SJSA1 (cell line): ENCODE measurements at places on chromosomes 1 and 21. TPM values are rescaled to one million over a fixed set of nuclear protein-coding genes. Genes with fewer than 3 reads are reported as not detected.
A peak's percentile ranks its signal among the peaks of the same experiment; 100 is the strongest.

GRCh38 chr21:45386336-45386727, 18.6 kb upstream of the COL18A1 start:
- DNase-seq, result no peak
- no peak overlapping the region for H3K4me3 ChIP-seq
- peaks cover 15% of the 10 kb centered on the region for H3K4me1 ChIP-seq

GRCh38 chr1:225508538-225509375, 80.9 kb upstream of the LBR start:
- H3K27ac ChIP-seq, result peak overlapping the region; percentile 69
- DNase-seq, result peak; percentile 79
- H3K4me3 ChIP-seq, result no peak overlapping the region
- H3K4me1 ChIP-seq, result peaks cover 17% of the 10 kb centered on the region

- H3K4me1 ChIP-seq, result peaks cover 47% of the 10 kb centered on the region
- no peak overlapping the region for H3K4me3 ChIP-seq
- no peaks in the 10 kb centered on the region for H3K27me3 ChIP-seq
- no peaks in the 10 kb centered on the region for H3K36me3 ChIP-seq
These were observed 54.3 kb upstream of the TARBP1 start for GRCh38 chr1:234533034-234533891.

GRCh38 chr1:96060621-96061020, 661.0 kb upstream of the PTBP2 start:
- H3K27ac ChIP-seq, result no peak overlapping the region
- H3K4me1 ChIP-seq, result no peaks in the 10 kb centered on the region
- H3K27me3 ChIP-seq, result no peaks in the 10 kb centered on the region
- H3K36me3 ChIP-seq, result no peaks in the 10 kb centered on the region

DNA sequence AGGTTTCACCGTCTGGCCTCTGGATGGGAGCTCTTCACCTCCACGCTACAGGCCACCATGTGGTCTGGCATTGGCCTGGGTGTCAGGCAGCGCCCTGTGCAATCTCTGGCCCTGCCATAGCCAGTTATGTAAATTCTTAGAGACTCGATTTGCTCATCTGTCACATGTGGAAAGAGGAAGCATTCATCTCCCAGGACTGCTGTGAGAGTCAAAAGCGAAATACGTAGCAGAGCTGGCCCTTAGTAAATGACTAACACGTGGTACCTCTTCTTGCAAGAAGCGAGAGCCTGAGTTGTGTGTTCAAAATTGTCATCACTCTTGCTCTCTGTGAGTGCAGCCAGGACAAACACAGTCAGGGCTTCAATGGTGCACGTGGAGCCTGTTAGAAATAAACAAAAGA, 159.0 kb upstream of the BACE2 start:
- no peak overlapping the region for H3K27ac ChIP-seq
- H3K27me3 ChIP-seq, result no peaks in the 10 kb centered on the region
- H3K4me1 ChIP-seq, result no peaks in the 10 kb centered on the region
- H3K36me3 ChIP-seq, result no peaks in the 10 kb centered on the region
- no peak overlapping the region for H3K4me3 ChIP-seq

DNA sequence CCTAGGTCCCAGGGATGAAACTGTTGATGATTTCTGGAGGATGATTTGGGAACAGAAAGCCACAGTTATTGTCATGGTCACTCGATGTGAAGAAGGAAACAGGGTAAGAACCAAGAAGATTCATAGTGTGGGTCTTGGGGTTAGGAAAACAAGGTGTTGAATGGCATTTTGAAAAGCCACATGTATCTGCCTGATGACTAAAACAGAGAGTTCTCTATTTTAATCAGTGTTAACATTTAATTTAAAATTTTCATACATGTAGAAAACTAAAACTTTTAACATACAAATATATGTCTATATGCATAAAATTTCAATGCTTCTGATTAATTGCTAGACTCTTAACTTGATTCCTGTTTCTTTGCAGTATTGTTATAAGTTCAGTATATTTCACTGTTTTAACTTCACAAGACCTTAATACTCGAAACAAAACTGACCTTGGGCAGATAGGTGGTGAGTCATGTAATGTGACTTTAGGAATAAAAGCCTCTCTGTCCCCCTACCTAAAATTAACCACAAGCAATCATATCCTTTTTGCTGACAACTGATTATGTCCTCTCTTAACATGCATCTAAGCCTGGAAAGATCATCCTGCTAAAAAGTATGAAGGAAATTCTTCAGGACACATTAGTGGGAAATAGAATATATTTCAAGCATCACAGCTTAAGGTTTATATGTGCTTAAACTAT, 95.6 kb downstream of the PTPRC start:
- no peak overlapping the region for H3K27ac ChIP-seq
- no peaks in the 10 kb centered on the region for H3K36me3 ChIP-seq
- no peaks in the 10 kb centered on the region for H3K4me1 ChIP-seq
- no peak for DNase-seq
- no peak overlapping the region for H3K4me3 ChIP-seq
- peaks cover 3% of the 10 kb centered on the region; the same call in 1 of the 2 replicates for H3K27me3 ChIP-seq

DNA sequence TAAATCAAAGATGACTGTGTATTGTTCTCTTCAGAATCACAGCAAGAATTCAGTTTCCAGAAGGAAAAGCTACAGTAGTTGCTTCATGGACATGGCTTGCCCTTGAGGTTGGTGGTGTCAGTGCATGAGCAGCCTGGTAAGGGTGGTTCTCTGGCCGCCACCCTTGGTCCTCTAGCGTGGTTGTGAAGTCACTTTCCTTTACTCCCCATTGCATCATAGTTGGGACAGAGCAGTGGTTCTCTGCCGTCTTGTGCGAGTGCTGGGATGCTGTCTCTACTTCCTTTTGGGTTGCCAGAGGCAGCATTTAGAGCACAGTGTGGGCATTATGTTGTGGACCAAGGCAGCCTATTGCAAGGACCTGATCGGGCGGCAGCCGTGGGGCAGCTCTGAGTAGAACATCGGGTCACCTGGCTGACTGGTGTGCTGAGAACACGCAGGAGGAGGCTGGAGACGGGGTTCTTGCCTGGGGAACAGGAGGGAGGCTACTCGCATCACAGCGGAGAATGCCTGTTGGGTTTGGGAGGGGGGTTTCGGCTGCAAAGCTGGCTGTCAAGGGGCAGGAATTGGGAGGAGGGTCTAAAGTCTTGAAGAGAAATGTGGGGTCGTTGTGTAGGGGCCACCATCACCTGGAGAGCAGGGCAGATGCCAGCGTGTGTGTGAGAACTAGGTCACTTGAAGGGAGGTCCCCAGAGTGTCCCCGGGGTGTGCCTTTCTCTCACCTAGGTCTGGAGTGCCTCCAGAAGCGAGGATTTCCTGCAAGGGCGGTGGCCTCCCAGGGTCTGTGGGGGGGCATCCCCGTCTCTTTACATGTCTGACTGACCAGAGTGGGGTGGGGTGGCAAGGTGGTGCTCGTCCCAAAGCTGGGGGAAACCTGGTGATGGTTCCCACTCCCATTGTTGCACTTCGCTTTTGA, 6.3 kb downstream of the ARF1 start:
- H3K36me3 ChIP-seq, result peaks cover 82% of the 10 kb centered on the region
- no peaks in the 10 kb centered on the region for H3K27me3 ChIP-seq
- no peak overlapping the region for H3K4me3 ChIP-seq
- no peak for DNase-seq

DNA sequence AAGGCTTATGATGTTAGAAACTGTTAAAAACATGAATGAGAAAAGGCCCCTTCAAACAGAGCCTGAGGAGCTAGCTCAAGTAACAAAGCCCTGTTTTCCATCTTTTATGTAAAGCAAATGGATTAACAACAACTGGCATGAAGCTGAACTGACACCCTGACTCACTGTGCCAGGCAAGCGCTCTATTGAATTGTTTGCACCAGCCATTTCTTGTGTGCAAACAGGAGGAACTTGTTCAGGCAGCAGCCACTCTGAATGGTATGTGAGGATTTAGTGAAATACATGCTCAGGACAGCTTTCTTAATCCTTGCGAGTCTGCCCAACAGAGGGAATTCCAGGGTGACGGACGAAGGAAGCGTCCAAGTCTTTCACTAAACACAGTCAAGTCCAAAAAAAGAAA, 291.1 kb upstream of the ADGRL2 start:
- DNase-seq, result no peak
- no peak overlapping the region for H3K27ac ChIP-seq
- H3K27me3 ChIP-seq, result no peaks in the 10 kb centered on the region
- no peak overlapping the region for H3K4me3 ChIP-seq

DNA sequence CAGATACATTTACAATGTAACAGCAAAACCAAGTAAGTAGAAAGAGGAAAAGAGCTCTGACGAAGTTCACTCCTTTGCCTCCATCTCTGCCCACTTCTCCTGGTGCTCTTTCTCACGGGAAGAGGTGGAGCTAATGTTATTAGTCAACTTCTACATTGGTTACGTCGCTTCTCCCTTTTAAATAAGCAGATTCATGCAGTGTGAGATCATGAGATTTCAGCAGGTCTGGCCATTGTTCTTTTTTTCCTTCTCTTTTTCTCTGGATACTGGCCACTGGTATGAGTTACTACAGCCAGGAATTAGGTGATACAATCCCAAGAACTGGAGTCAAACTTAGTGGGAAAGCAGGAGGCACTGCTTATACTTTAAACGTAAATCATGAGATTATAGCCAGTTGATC, 207.1 kb downstream of the AKT3 start:
- no peaks in the 10 kb centered on the region for H3K27me3 ChIP-seq
- H3K36me3 ChIP-seq, result peaks cover 21% of the 10 kb centered on the region
- no peaks in the 10 kb centered on the region for H3K4me1 ChIP-seq
- no peak overlapping the region for H3K4me3 ChIP-seq
- DNase-seq, result peak; percentile 11

GRCh38 chr1:198560161-198560560, 19.7 kb upstream of the ATP6V1G3 start:
- H3K36me3 ChIP-seq, result no peaks in the 10 kb centered on the region
- no peak overlapping the region for H3K4me3 ChIP-seq
- H3K4me1 ChIP-seq, result no peaks in the 10 kb centered on the region

DNA sequence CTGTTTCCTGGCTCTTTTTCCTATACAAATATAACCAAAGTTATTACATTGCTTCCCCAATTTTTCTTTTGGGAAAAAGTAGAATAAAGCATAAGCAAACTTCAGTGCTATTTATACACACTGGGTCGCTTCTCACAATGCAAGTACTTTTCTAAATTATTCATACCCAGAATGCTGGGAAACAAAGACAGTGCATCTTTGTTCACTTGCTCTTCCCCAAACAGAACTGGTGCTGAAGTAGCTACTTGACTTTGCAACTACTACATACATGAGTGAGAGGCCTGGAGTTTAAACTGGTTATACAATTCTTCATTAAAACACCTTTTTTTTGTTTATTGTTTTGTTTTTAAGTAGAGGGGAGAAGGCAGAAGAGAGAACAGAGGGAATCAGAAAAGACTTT, 40.2 kb downstream of the STX6 start:
- H3K27me3 ChIP-seq, result no peaks in the 10 kb centered on the region
- no peak overlapping the region for H3K27ac ChIP-seq
- DNase-seq, result no peak
- H3K4me1 ChIP-seq, result no peaks in the 10 kb centered on the region

GRCh38 chr1:14083706-14084105, 383.7 kb downstream of the PRDM2 start:
- no peak overlapping the region for H3K27ac ChIP-seq
- H3K36me3 ChIP-seq, result no peaks in the 10 kb centered on the region
- DNase-seq, result no peak
- H3K27me3 ChIP-seq, result no peaks in the 10 kb centered on the region

- H3K4me3 ChIP-seq, result no peak overlapping the region
- H3K27me3 ChIP-seq, result no peaks in the 10 kb centered on the region
These were observed 28.6 kb upstream of the TXLNA start for GRCh38 chr1:32150847-32151246.

- no peaks in the 10 kb centered on the region for H3K27me3 ChIP-seq
- H3K4me1 ChIP-seq, result peaks cover 17% of the 10 kb centered on the region
- no peak overlapping the region for H3K27ac ChIP-seq
- H3K36me3 ChIP-seq, result no peaks in the 10 kb centered on the region
These were observed 2.0 kb downstream of the TEX46 start for GRCh38 chr1:23013657-23014056.

DNA sequence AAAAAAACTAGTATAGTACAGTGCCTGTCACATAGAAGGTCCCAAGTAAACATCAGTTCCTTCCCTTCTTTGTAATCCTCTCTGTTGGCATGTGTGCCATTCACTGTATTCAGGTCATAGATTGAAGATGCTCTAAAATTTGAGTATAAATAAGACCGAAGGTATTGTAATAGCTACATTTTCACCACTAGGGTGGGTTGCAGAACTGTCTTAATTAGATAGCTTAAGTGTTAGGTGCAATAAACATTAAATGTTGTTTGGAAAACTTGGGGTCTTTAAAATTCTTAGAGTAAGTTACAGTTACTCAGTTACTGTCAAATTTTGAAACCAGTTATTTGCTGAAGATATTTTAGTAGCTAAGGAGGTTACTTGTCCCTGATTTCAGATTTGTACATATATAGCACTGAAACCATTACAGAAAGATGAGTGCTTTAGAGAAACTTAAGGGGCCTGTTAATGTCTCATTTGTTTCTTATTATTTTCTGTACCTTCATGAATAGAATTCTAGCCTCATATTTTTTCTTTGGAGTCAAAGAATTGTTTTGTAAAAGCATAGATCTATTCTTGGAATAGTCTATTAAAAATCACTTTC, 24.3 kb downstream of the PER3 start:
- H3K36me3 ChIP-seq, result peaks cover 71% of the 10 kb centered on the region
- H3K27ac ChIP-seq, result no peak overlapping the region
- H3K27me3 ChIP-seq, result no peaks in the 10 kb centered on the region
- peaks cover 7% of the 10 kb centered on the region for H3K4me1 ChIP-seq

- no peak overlapping the region for H3K4me3 ChIP-seq
- H3K27me3 ChIP-seq, result no peaks in the 10 kb centered on the region; the same call in 1 of the 2 replicates
- H3K4me1 ChIP-seq, result no peaks in the 10 kb centered on the region; the same call in 1 of the 2 replicates
These were observed 1.3 kb downstream of the KRTAP12-3 start for GRCh38 chr21:44658913-44659595.

DNA sequence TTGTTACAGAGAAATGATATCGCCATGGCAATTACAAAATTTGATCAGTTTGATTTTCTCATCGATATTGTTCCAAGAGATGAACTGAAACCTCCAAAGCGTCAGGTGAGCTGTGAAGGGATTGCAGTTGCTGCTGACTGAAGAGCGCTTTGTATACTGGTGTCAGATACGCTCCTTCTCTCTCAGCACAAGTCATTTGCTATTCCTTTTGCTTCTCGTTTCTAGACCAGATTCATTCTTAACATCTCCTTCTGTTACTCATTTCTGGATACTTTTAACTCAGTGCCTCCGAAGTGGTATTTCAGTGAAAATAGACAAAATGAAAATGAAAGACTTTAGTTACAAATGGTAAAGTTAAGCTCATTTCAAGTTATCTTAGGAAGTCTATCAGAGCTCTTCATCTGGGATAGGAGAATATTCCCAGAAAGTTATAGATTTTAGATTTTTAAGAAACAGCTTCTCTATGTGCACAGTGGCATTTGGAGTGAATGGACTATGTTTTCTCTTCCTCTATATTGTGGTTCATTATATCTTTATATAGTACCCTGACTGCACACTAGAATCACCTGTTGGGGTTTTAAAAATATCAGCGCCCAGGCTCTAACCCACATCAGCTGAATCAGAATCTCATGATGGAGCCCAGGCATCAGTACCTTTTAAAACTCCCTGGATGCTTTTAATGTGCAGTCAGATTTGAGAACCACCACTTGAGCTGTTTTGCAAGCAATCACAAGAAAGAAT, 30.3 kb upstream of the KCNQ4 start:
- no peaks in the 10 kb centered on the region for H3K27me3 ChIP-seq
- H3K4me3 ChIP-seq, result no peak overlapping the region
- DNase-seq, result no peak
- no peak overlapping the region for H3K27ac ChIP-seq
- H3K36me3 ChIP-seq, result peaks cover 70% of the 10 kb centered on the region
- peaks cover 33% of the 10 kb centered on the region for H3K4me1 ChIP-seq

Gene LAMTOR5
- 114 and 145 TPM in 2 replicates for total RNA-seq

Gene DENND2C
- 1.5 TPM in 2 replicates for total RNA-seq

Gene LUZP1
- total RNA-seq, result 30.0 and 47.4 TPM in 2 replicates

Gene SLC6A9
- 0.66 and 1.4 TPM in 2 replicates for total RNA-seq

Gene OR2L13
- not detected in 2 replicates for total RNA-seq

Gene RAB3B
- 20.6 and 31.4 TPM in 2 replicates for total RNA-seq

Gene CLCA4
- total RNA-seq, result not detected in 2 replicates

Gene CAMK2N1
- total RNA-seq, result 33.8 and 37.1 TPM in 2 replicates

Gene EDN2
- 3.0 and 6.7 TPM in 2 replicates for total RNA-seq

Gene KCNE1
- total RNA-seq, result 0.16 and 2.2 TPM in 2 replicates

Gene GJA8
- total RNA-seq, result not detected in 2 replicates

Gene ANKRD35
- total RNA-seq, result not detected in 2 replicates
